ENCODE measurements at places on chromosomes 7 and 10. TPM values are rescaled to one million over a fixed set of nuclear protein-coding genes. Genes with fewer than 3 reads are reported as not detected.
A peak's percentile ranks its signal among the peaks of the same experiment; 100 is the strongest.

DNA sequence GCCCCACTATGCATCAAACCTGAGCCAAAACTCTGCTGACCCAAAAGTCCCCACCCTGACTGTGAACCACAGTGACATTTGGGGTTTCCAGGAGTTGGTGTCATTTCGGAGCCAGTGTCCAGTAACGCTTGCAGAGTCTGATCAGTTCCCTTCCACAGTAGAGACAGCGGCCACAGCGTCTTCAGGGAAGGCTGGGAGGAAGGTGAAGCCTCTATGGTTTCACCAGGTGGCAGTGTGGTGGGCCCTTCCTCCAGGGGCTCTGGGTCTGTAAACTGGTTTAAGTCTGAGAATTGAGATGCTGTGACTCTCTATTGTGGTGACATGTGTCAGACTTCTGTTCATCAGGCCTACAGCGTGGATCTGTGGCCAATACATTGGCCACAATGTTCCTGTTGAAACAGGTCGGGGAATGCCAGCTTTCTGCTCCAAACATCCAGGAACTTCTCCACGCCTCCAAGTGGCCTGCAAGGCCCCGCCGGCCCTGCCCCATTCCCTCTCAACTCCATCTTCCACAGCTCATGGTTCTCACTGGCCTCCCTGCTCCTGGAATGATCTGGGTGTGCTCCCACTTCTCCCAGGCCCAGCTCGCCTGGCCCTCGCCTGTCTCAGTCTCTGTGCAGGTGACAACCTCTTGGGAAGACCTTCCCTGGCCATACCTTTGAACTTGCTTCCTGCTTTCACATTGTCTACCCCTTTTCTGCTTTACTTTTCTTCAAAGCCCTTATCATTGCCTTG lies 124.5 kb upstream of the FAM20C start:
- no peak for DNase-seq
- H3K4me1 ChIP-seq = peaks cover 4% of the 10 kb centered on the region
- H3K4me3 ChIP-seq = no peak overlapping the region
- no peaks in the 10 kb centered on the region for H3K27me3 ChIP-seq
- no peak overlapping the region for H3K27ac ChIP-seq

DNA sequence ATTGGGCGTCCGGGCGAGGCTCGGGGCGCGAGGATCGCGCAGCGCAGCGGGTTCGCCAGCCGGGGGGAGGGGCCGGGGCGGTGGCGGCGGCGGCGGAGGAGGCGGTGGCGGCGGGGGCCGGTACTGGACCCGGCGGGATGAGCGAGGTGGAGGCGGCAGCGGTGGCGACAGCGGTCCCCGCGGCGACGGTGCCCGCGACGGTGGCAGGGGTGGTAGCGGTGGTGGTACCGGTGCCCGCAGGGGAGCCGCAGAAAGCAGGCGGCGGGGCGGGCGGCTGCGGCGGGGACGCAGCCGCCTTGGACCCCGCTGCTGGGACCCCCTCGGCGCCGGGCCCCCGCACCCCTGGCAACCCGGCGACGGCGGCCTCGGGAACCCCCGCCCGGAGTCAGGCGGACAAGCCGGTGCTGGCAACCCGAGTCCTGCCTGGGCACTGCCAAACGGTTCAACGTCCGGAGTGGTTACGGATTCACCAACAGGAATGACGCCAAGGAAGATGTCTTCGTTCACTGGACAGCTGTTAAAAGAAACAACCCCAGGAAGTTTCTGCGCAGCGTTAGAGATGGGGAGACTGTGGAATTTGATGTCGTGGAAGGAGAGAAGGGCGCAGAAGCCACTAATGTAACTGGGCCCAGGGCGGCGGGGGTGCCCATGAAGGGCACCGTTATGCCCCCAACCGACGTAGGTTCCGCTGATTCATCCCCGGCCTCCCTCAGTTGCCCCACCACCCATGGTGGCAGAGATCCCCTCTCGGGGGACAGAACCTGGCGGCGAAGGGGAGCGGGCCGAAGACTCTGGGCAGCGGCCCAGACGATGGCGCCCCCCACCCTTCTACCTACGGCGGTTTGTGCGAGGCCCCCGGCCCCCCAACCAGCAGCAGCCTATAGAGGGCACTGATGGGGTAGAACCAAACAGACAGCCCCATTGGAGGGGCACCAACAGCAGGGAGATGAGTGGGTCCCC lies 100.3 kb upstream of the CPXM2 start:
- peak overlapping the region; percentile 10 for H3K4me3 ChIP-seq
- no peak for DNase-seq
- no peak overlapping the region for H3K27ac ChIP-seq
- H3K4me1 ChIP-seq = peaks cover 15% of the 10 kb centered on the region
- no peaks in the 10 kb centered on the region for H3K36me3 ChIP-seq

GRCh38 chr7:152849128-152849527 lies 89.6 kb downstream of the ACTR3B start:
- H3K36me3 ChIP-seq = no peaks in the 10 kb centered on the region
- H3K4me1 ChIP-seq = peaks cover 4% of the 10 kb centered on the region
- no peak for DNase-seq

GRCh38 chr10:110474826-110475225 lies 22.9 kb upstream of the DUSP5 start:
- no peak overlapping the region for H3K27ac ChIP-seq
- H3K4me1 ChIP-seq = no peaks in the 10 kb centered on the region
- H3K27me3 ChIP-seq = no peaks in the 10 kb centered on the region
- H3K4me3 ChIP-seq = no peak overlapping the region
- H3K36me3 ChIP-seq = no peaks in the 10 kb centered on the region
- DNase-seq = no peak

DNA sequence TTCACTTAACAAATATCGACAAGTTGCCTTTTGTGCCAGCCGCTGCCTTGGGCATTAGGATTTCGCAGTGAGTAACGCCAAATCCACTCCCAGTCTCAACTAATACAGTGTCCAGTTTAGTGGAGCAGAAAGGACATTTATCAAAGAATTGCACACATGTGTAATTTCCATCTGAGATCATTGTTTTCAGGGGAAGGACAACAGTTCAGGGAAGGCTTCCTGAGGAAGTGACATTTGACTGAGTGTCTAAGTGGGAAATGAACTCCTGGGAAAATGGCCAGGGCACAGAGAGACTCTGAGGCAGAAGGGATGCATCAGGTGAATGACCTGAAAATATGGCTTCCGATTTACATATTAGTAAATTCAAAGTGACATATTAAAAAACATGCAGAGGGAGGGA lies 89.4 kb downstream of the ITGA8 start:
- no peaks in the 10 kb centered on the region for H3K4me1 ChIP-seq
- no peak overlapping the region for H3K4me3 ChIP-seq
- DNase-seq = no peak
- no peaks in the 10 kb centered on the region for H3K36me3 ChIP-seq
- no peak overlapping the region for H3K27ac ChIP-seq
- no peaks in the 10 kb centered on the region for H3K27me3 ChIP-seq

DNA sequence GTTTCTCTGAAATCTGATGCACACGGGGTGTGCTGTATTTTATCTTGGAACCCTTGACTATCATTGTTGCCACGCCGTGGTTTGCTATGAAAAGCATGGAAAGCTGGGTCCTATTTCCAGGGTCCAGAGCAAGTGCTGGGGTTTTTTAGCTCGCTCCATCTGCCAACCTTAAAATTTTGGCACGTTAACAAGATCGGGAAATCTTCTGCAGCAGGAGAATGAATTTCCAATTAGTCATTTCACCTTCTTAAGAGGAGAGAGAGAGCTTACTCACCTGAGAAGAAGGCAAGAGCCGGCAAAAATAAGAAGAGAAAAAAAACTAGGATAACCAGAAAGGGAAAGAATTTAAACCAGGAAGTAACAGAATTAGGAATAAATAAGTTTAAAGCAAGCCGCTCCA lies 223.6 kb upstream of the CELF2 start:
- H3K4me3 ChIP-seq = no peak overlapping the region
- no peak for DNase-seq
- no peaks in the 10 kb centered on the region for H3K27me3 ChIP-seq
- H3K4me1 ChIP-seq = peaks cover 7% of the 10 kb centered on the region
- no peak overlapping the region for H3K27ac ChIP-seq

GRCh38 chr10:6354168-6354772 lies 151.5 kb downstream of the PFKFB3 start:
- no peak overlapping the region for H3K4me3 ChIP-seq
- H3K27me3 ChIP-seq = no peaks in the 10 kb centered on the region
- no peaks in the 10 kb centered on the region for H3K36me3 ChIP-seq

GRCh38 chr7:28536259-28536658 lies 123.9 kb downstream of the CREB5 start:
- H3K27ac ChIP-seq = no peak overlapping the region
- peak; percentile 50 for DNase-seq
- H3K36me3 ChIP-seq = no peaks in the 10 kb centered on the region
- no peaks in the 10 kb centered on the region for H3K27me3 ChIP-seq

GRCh38 chr7:112511451-112512202 lies 30.8 kb downstream of the LSMEM1 start:
- no peaks in the 10 kb centered on the region for H3K4me1 ChIP-seq
- H3K36me3 ChIP-seq = no peaks in the 10 kb centered on the region
- no peak for DNase-seq
- no peak overlapping the region for H3K27ac ChIP-seq

DNA sequence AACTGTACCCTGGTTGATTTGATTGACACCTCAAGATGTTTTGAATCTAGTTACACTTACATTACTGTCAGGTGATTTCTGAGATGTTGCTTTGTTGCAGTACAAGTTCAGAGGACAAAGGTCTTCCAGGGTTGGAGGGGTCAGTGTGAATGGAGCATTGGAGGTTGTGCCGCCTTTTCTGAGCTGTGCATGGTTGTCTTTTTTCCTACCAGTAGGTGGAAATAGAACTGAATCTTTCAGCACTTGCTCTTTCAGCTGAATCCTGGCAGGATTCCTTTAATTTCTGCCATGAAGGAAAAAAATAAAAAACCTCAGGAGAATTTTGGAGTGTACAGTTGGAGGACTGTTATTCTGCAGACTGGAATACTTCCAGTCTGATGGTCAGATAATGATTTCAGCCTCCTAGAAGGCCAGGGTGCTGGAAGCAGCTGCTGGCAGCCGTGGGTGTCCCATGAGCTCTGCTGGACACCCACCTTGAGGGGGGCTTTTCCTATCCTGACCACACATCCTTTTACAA lies 82.7 kb downstream of the PLCE1 start:
- H3K36me3 ChIP-seq = no peaks in the 10 kb centered on the region
- no peak overlapping the region for H3K27ac ChIP-seq
- no peaks in the 10 kb centered on the region for H3K27me3 ChIP-seq
- H3K4me3 ChIP-seq = no peak overlapping the region

- H3K36me3 ChIP-seq = no peaks in the 10 kb centered on the region
- no peak overlapping the region for H3K4me3 ChIP-seq
- no peaks in the 10 kb centered on the region for H3K4me1 ChIP-seq
- H3K27me3 ChIP-seq = no peaks in the 10 kb centered on the region
Measured at GRCh38 chr10:54772468-54773122, 28.4 kb downstream of the PCDH15 start.

DNA sequence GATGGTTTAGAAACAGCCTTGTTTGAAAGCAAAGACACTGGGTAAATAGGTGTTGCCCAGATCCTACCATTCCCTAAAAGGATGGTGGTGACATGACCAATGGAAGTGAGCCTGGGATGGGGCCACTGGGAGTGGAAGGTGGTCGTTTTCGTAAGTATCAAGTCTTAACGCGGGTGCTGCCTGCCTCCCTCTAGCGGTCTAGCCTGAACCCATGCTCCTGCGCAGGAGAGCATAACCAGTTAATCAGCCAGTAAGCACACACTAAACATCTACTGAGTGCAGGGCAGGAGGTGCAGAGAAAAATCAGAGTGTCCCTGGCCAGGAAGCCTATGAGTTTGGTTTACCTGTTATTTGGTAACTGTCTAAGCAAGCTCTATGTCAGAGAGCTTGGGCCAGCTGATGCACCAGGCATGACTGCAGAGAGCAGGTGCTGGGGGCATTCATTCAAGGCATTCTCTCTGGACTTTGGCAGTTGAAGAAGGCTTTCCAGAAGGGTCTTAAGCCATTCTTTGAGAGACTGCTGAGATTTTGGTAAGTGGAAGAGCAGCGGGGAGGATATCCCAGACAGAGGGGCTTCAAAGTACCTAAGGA lies 930 bp downstream of the GARIN1A start:
- H3K27me3 ChIP-seq = no peaks in the 10 kb centered on the region
- H3K4me1 ChIP-seq = no peaks in the 10 kb centered on the region
- no peak for DNase-seq
- no peak overlapping the region for H3K4me3 ChIP-seq

- H3K27me3 ChIP-seq = no peaks in the 10 kb centered on the region
- no peaks in the 10 kb centered on the region for H3K36me3 ChIP-seq
- no peak overlapping the region for H3K4me3 ChIP-seq
- peaks cover 9% of the 10 kb centered on the region for H3K4me1 ChIP-seq
Measured at GRCh38 chr10:88045096-88045495, 181.7 kb downstream of the PTEN start.

DNA sequence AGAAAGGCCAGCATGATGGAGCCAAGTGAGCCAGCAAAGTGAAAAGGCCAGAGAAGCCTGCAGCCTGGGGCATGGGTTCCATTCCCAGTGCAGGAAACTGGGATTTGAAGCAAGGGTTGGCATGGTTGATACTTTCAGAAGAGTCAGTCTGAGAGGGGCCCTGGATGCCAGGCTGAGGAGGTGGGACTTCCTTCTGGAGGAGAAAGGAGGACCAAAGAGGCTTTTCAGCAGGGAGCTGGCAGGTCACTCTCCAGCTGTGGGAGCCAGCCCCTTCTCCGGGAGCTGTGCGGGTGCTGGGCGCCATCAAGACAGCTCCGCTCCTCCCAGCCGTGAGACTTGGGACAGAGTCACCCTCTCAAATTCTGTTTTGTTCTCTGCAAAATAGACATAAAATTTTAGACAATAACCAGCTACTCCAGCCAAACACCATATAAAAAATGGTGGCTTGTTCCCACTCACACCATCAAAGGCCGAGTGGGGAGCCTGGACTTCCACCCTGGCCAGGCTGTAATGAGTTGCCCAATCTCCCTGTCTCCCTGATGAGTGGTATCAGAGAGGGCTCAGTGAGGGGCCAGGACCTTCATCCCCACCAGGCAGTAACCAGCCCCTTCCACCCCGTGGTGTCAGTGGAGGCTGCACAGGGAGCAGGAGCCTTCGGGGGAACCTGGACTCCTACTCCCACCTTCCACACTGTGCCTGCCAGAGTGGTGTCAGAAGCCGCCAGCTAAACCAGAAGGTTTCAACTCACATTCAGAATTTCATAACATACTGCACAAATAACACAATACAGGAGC lies 133.6 kb upstream of the RET start:
- H3K27ac ChIP-seq = no peak overlapping the region
- DNase-seq = no peak
- H3K4me3 ChIP-seq = no peak overlapping the region
- no peaks in the 10 kb centered on the region for H3K36me3 ChIP-seq
- no peaks in the 10 kb centered on the region for H3K4me1 ChIP-seq

DNA sequence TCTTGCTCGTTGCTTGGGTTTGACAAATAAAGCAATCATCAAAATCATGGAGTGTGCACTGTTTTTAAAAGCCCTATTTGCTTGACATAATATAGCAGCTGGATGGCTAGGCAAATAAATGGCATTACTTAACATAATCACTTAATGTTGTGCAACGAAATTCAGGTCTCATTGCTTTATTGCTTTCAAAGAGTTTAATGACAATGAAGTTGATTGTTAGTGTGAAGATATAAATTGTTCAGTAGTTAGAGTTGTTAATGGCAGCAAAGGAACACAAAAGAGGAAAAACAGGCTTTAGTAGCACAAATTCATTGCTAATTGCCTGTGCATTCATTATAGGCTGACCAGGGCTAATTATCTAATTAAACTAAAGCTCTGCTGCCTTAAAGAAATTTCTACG lies 7.6 kb upstream of the ADO start:
- H3K4me1 ChIP-seq = no peaks in the 10 kb centered on the region
- DNase-seq = no peak
- no peak overlapping the region for H3K27ac ChIP-seq
- H3K27me3 ChIP-seq = no peaks in the 10 kb centered on the region
- H3K36me3 ChIP-seq = no peaks in the 10 kb centered on the region
- no peak overlapping the region for H3K4me3 ChIP-seq

The PBLD gene
- total RNA-seq = 7.6 TPM

The GRM8 gene
- 7.1 TPM for total RNA-seq

The SH2D4B gene
- 0.55 TPM for total RNA-seq

The C10orf90 gene
- 10.3 TPM for total RNA-seq

The POLD2 gene
- 59.4 TPM for total RNA-seq

The FKBP6 gene
- 45.4 TPM for total RNA-seq

The FXYD4 gene
- total RNA-seq = 1.5 TPM

The GALNT11 gene
- 38.8 TPM for total RNA-seq

All from testis (tissue), 5 donors.